ENCODE measurements at places on chromosomes 5 and 9.
A peak's percentile ranks its signal among the peaks of the same experiment; 100 is the strongest.

DNA sequence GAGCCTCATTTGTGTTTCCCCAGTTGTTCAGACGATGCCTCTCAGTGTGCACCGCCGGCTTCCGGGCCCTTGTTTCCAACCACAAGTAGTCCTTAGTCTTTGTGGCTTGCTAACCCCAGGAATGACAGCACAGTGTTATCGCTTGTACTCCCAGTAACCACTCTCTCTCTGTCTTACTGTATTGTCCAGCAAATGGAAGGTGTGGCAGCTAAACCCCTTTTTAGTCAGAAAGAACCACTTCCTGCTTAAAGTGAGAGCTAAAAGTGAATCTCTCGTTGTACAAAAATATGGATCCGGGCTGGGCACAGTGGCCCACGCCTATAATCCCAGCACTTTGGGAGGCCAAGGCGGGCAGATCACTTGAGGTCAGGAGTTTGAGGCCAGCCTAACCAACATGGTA is 61.3 kb downstream of the ENC1 start:
- no peak for DNase-seq

DNA sequence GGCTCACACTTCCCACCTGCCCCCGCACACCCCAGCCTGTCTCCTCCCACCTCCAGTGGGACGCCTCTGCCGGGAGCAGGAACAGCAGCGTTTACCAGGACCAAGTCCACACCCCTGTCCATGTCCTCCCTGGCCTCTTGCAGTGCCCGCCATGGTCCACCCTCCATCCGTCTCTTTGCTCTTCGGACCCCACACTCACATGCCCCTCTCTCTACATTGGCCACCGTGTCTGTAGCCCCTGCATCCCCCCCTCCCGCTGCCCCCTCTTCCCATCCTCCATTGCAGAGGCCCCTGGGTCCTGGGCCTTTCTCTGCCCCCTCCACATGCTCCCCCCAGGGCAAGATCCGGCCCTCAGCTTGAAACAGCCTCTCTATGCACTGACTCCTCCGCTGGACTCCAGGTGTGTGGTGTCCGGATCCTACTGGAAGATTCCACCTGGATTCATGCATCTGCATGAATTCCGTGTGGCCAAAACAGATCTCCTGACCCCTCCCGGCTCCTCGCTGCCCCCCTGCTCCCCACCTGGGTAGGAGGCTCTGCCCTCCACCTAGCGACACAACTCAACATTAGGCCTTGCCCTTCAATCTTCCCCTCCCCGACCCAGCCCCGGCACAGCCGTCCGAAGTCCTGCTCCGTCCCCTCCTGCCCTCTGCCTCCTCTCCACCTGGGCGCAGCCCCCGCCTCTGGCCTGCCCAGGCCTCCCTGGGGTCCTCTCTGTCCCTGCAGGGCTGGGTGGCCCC is 168.5 kb downstream of the OLFM1 start:
- no peak for DNase-seq

DNA sequence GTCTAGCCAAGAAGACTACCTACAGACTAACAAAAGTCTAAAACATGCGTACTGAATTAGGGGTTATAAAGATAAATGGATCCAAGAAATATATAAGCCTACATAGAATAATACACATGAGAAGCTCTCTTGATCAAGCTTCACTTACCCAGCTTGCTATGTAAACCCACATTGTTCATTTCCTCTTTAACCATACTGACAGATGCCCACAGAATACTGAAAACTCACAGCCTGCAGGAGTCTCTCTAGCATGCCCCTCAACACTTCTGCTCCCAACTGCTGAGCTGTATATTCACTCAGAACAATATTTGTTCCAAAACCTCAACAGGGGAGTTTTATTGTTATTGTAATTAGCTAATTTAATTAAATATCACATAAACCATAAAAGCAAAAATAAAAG is 52.4 kb downstream of the RFX3 start:
- no peak for DNase-seq

DNA sequence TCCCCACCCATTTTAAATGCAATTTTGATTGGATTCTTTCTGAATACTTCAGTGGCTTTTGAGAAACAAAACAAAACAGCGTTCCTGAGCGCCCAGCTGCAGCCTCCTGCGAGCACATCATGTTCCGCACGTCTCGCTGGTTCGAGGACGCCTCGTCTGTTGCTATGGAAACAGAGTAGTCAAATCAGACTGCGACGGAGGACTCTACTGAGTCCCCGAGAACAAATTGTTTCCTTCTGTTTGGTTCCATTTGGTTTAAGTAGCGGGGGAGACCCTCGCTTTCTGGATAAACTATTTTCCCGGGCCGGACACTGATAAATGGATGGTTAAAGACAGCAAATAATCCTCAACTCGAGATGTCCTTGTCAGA is 69.0 kb downstream of the SLC28A3 start:
- DNase-seq, result peak; percentile 39

- no peak for DNase-seq
These were observed 4.5 kb downstream of the GLDC start for GRCh38 chr9:6641056-6641455.

- DNase-seq, result no peak
These were observed 183.6 kb downstream of the PTTG1 start for GRCh38 chr5:160605266-160605665.

GRCh38 chr9:16716601-16717000 is 153.9 kb downstream of the BNC2 start:
- DNase-seq, result no peak
